ENCODE measurements at places on chromosomes 12 and 14.

- no peak for DNase-seq
These were observed 86.9 kb downstream of the PRICKLE1 start for GRCh38 chr12:42502682-42503081.

GRCh38 chr12:80178846-80179245 lies 79.5 kb downstream of the OTOGL start:
- peak; percentile 8 for DNase-seq

- no peak for DNase-seq
These were observed 27.7 kb upstream of the CALM1 start for GRCh38 chr14:90368946-90369721.

DNA sequence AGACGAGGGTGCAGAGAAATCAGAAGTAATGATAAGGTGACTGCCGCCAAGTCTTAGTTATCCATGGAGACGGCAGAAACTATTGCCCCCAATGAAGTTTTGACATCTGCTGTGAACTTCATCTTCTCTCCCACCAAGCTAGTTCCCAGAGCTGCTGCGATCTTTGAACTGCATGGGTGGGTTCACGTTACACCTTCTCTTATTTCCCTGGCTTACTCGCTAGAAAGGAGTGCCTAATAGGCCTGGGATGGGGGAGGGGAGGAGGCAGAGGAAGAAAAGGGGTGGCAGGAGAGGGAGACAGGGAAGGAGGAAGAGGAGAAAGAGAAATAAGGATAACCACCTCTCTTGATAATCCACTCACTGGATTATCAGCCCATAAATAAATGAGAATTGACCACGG lies 157.1 kb downstream of the NTF3 start:
- no peak for DNase-seq

- DNase-seq: no peak
These were observed 8.3 kb downstream of the CALM1 start for GRCh38 chr14:90405101-90405500.

GRCh38 chr12:109725321-109726105 lies 11.9 kb downstream of the FAM222A start:
- DNase-seq: no peak

- DNase-seq: no peak
These were observed 111.7 kb downstream of the KTN1 start for GRCh38 chr14:55691659-55692058.

GRCh38 chr14:24694680-24695079 lies 60.7 kb upstream of the GZMB start:
- no peak for DNase-seq

DNA sequence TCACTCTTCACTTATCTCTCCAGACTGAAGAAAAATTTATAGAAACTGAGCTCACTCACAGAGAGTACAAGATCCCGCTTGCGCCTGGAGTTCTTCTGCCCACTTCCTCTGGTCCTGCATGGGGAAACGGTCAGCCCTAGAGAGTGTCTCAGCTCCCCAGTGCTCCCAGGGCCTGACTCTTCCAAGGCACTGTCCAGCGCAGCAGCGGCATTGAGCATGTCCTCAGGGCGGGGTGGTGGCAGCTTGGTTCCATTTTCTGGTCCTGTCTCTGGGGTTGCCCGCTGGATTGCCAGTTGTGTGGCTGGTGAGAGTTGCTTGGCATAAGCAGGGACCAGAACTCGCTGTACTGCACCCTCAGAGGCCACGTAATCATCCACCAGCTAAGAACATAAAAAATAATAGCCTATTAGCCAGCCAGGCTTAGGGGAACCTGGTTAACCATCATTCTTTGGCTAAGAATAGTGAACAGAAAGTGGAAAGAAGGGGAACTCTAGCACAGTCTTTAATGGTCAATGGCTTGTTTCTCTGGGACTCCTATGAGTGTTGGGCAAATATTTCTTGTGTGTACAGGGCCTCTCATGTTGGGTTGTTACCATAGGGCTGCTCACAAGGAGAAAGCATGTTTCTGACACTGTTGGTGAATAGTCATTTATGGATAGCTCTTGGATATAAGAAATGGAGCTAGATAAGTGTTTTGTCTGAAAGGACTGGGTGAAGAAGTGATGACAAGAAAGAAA lies 13.7 kb upstream of the AJUBA start:
- no peak for DNase-seq

GRCh38 chr14:92635896-92636295 lies 112.5 kb downstream of the LGMN start:
- no peak for DNase-seq

- DNase-seq: no peak
These were observed 124.5 kb downstream of the CALM1 start for GRCh38 chr14:90521084-90521929.

- no peak for DNase-seq
These were observed 15.4 kb upstream of the TC2N start for GRCh38 chr14:91882776-91883175.

GRCh38 chr14:72810201-72810600 lies 83.7 kb downstream of the DPF3 start:
- DNase-seq: peak; percentile 68

DNA sequence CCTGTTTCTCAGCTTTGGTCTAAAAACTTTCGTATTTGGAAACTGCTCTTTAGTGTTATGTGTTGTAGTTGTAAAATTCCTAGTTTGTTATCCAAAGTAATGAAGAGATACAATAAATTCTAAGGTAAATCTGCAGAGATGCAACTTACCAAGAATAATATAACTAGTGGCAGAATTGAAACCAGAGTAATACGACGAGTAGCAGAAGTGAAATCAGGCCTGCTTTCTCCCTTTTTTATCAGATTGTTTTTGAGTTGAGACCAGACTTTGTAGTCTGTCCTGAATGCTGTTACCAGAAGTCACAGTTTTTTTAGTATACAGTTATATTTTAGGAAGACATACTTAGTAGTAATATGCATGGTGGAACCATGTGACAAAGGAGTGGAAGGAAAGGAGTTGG lies 12.5 kb downstream of the PAPOLA start:
- no peak for DNase-seq

GRCh38 chr12:20272161-20272560 lies 96.2 kb upstream of the PDE3A start:
- no peak for DNase-seq

DNA sequence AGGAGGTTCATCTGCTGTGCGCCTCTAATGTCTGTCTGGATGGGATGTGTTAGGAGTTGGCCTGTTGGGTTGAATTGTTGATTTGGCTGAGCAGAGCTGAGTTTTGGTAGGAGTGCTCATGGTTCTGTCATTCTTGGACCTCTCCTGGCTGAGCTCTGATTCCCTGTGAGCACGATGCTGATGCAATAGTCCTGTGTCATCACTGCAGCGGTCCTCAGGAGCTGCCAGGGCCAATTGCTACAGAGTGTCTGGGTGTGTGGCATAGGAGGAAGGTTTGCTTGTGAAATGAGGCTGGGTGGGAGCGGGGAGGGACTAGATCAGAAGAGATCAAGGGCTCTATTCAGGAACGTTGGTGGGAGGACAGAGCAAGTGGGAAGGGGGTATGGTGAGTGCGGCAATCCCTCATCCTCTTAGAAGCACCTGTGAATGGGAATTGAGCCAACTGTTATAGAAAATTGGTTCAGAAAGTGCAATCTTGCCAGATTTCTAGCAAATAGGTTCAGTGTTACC lies 21.2 kb downstream of the PEX5 start:
- DNase-seq: no peak

GRCh38 chr12:110317911-110318310 lies 36.9 kb downstream of the ATP2A2 start:
- DNase-seq: no peak

- no peak for DNase-seq
These were observed 72.0 kb downstream of the PPP2R5E start for GRCh38 chr14:63470962-63471793.

DNA sequence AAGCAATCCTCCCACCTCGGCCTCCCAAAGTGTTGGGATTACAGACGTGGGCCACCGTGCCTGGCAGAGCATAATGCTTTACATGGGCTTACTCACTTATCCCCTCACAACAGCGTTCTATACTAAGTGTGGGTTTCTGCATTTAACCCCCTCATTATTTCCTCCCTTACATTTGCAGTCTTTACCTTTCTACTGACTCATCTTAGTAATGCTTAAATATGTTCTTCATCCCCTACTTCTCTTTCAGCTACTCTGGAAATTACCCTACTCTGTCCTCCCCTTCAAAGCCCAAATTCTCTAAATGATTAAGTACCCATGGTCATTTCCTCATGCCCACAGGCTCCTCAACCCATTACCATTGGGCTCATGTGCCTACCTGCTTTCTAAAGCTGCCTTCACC lies 40.7 kb downstream of the NKX2-1 start:
- DNase-seq: no peak

DNA sequence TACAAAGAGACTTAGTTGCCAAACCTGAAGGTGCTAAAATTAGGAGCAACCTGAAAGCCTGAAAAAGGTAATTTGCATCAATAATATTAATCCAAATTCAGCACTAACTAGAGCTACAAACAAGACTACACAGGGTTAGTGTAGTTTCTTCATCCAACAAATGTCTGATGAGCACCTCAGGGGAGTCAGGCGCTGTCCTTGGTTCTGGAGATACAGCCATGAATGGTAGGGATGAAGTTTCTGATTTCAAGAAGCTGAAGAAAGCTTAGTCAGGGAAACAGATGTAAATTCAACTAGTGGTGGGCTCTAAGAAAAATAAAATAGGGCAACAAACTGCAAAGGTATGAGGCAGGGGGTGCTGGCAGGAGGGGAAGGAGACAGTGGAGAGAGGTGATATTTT lies 266.3 kb downstream of the GLT1D1 start:
- DNase-seq: no peak

DNA sequence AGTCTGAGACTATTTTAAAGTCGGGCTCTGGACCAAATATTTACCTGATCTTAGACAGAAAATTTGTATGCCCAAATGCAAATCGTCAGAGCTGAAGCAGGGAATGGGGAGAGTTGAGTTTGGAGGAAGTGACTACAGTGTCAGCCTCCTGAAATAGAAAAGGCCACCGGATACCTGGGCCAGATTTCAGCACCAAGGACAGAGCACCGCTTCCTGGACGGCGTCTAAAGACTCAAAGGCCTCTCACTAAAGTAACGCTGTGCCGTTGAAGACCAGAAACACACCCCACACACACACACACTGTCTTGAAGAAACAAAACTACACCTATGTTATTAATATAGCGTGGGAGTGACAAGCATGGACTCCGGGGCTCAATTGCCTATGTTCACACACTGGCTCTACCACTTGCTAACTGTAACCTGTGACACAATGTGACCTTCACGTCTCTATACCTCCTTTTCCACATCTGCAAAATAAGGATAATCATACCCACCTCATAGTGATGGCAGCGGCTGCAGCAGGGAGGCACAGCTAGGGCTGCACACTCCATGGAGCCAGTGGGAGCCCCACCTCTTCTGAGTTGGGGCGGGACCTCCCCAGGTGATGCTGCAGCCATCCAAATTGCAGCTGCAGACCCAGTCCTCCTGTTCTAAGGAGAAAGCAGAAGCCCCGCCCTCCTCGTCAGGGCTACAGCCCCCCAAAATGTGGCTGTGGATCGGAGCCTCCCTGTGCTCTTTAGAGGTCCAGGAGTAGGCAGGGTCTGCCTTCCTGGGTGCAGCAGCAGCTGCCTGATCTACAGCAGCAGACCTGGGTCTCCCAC lies 35.6 kb downstream of the KRT76 start:
- peak; percentile 77 for DNase-seq

GRCh38 chr12:94538318-94538717 lies 78.7 kb upstream of the CEP83 start:
- DNase-seq: no peak

DNA sequence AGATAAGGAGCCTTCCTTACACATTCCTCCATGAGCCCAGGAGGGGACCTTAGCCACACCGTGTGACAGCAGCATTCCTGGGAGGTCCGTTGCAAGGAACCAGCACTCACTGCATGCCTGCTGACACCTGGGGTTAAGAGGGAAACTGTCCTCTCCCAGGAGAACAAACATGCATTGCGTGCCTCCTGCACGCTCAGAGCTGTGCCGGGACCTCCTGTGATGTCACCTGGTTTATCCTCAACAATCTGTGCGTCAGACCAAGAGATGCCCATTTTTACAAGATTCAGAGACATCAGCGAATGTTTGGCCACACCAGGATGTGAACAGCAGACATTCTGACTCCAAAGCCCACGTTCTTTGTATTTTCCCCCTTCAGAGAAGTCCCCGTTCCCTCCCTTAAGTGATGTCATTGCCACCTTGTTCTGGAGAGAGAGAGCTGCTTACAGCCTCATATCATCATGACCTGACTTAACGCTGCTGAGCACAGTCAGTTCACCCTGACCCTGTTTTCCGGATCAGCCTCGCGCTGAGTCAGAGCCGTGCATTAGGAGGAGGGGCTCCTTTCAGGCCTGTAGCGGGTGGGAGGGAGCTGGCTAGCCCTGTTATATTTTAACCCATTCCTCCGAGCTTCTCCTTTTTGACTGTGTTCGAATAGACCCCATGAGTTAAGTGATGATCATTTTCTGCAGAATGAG lies 36.2 kb downstream of the TMEM120B start:
- peak; percentile 44 for DNase-seq

GRCh38 chr12:115255257-115255656 lies 571.3 kb upstream of the TBX3 start:
- no peak for DNase-seq

DNA sequence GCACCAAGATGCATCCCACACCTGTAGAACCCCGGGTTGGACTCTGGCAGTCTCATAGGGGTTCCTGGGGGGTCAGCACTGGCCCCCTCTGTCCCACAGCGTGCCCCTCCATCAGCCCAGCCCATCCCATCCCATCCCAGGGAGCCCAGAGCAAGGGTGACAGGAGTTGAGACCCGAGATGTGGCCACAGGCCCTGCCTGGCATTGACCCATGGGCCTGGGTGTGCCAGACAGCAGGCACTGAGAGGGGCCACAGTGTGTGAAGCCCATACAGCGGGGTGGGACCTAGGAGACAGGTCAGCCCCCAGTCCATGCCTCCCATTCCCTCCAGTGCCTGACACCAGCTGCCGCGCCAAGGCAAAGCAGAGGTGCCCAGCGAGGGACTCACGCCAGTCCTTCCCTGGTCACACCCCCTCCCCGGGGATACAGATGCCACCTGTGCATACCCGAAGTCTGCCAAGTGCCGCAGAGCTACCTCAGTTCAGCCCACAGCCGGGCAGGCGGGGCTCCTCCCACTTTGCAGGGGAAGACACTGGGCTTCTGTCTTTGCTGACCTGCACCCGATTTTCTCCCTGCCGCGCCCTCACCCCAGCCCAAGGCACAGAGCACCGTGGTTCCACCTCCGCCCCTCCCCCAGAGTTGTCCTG lies 50.4 kb downstream of the CYP46A1 start:
- DNase-seq: no peak

DNA sequence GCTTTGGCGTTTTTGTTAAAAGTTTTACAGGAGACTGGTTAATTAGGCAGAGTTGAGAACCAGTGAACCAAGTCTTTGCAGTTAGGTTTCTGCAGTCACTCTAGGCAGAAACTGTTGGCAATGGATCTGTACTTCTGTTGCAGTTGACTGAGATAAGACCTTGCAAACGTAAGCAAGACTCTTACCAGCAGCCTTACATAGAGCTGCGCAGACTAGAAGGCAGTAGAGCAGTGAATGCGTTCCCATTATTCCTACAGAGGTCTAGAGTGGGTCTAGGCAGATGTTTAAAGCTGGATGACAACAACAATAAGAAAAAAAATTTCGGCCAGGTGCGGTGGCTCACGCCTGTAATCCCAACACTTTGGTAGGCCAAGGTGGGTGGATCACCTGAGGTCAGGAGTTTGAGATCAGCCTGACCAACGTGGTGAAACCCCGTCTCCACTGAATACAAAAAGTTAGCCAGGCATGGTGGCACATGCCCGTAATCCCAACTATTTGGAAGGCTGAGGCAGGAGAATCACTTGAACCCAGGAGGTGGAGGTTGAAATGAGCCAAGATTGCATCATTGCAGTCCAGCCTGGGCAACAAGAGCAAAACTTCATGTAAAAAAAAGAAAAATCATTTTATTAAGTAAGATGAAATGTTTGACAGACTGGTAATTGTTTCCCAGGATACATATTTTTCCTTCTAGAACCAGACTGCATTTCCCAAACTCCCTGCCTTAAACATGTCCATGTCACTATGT lies 12.3 kb downstream of the RNASE9 start:
- DNase-seq: no peak

Measured in activated CD4-positive, alpha-beta T cell treated with anti-CD3 and anti-CD28 coated beads for 48 hours (primary cell).